Fibroblast of lung (primary cell): ENCODE measurements at places on chromosomes 12 and 14. TPM values are rescaled to one million over a fixed set of nuclear protein-coding genes. Genes with fewer than 3 reads are reported as not detected.

Gene CIROP
- polyA plus RNA-seq, result 0.09 and 0.61 TPM in 2 replicates

- no peak for DNase-seq
Observed at GRCh38 chr12:27517961-27518665, 5.9 kb upstream of the PPFIBP1 start.

GRCh38 chr14:68884031-68885030 lies 91.5 kb upstream of the ZFP36L1 start:
- peak; percentile 95 for DNase-seq

DNA sequence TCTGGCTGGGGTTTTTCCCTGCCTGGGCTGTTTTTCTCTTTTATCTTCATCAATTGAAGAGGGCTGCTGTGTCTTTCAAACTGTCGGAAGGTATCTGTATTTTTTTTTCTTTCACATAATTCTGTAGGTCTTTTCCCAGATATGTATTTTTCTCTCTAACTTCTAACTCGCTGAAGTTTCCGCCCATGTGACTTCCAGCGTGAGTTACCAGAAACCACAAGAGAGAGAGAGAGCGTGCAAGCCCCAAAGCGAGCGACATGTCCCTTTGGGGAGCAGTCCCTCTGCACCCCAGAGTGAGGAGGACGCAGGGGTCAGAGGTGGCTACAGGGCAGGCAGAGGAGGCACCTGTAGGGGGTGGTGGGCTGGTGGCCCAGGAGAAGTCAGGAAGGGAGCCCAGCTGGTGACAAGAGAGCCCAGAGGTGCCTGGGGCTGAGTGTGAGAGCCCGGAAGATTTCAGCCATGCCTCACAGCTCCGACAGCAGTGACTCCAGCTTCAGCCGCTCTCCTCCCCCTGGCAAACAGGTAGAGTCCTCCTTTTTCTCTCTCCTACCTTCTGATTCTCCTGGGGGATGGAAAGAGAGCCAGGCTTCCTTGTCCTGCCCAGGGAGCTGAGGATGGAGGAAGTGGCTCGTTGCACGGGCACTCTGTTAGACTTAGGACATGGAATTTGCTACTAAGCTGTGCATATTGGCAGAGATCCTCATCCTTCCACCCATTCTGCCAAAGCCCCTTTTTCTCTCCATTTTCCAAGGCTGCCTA lies at the start of gene BATF:
Gene BATF (plus strand): TSS at position 246 of the 759 bp plus-strand sequence. CDS start 214 bp downstream, at position 460.
- DNase-seq, result no peak

- DNase-seq, result peak; percentile 61
Observed at GRCh38 chr14:25120261-25120660, 70.3 kb upstream of the STXBP6 start.

- DNase-seq, result no peak
Observed at GRCh38 chr12:72010356-72010755, 71.7 kb downstream of the TPH2 start.

- peak; percentile 40 for DNase-seq
Observed at GRCh38 chr12:1488908-1489381, 105.4 kb downstream of the FBXL14 start.

GRCh38 chr14:90419200-90419599 lies 22.4 kb downstream of the CALM1 start:
- DNase-seq, result peak; percentile 97

Gene SERPINA9
- not detected in 2 replicates for polyA plus RNA-seq

DNA sequence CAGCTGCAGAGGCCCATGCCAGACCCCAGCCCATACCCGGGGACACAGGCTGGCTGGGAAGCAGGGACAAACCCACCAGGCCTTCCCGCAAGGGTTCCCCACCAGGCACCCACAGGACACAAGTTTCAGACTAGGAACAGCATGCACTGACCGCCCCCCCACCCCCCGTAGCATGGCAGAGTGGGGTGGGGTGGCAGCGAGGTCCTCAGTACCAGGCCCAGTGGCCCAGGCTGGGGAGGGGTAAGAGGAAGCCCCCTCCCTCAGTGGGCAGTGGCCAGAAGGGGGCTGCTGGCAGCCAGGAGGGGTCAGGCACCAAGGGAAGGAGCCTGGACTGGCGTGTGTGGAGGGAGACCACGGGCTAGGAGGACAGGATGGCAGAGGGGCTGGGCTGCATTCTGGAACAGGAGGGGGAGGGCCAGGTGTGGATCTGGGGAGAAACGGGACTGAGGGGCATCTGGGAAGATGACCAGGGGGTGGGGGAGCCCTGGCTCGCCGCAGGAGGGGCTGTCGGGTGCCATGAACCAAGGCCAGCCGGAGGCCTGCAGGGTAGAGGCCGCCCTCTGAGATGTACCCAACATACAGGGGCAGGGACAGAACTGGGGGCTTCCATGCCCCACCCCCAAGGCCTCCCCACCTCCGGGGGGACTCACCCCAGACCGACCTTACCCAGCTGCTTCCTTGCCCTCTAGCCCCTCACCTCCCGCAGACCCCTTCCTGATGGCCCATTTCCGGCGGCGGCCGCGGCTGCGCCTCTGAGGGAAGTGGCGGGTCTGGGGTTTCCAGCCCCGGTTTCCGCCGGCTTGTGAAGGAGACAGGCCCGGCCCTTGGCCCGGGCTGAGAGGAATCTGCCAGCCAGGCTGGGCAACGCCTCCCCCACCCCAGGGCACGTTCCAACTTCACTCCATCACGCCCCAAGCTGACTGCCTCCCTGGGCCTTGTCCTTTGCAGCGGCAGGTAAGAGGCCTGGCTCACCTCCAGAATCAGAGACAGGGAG lies 5.6 kb upstream of the JAG2 start:
- DNase-seq, result no peak

Gene CORO1C
- polyA plus RNA-seq, result 542 and 773 TPM in 2 replicates

- DNase-seq, result peak; percentile 86
Observed at GRCh38 chr12:127125607-127126259, 1141.2 kb upstream of the TMEM132C start.

DNA sequence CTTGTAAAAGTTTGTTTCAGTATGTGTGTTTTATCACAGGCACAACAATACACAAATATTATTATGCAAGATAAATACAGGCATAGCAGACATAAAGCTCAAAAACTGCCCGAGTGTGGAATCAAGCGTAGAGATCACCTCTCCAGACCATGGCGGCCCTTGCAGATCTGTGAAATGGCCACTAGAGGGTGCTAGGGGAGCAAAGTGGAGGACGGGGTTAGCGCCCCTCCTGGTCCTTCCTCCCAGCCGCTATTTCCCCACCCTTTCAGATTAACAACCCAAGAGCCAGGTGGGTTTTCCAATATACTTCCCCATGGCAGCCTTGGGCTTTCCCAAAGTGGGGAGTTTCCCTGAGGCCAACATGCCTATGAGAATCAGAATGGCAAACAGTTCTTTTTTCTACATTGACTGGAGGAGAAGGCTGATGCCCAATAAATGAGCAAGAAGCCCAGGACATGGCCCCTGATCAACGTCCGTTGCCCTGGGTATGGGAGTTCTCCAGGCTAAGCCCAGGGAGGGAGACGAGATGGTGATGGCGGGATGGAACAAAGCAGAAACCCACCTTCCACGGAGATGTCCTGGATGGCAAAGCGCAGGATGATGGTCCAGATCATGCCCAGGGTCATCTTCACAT lies 67.4 kb downstream of the ACTN1 start:
- peak; percentile 81 for DNase-seq

Gene NXPH4
- 0.30 and 1.9 TPM in 2 replicates for polyA plus RNA-seq

GRCh38 chr12:115386946-115387345 lies 703.0 kb upstream of the TBX3 start:
- no peak for DNase-seq

DNA sequence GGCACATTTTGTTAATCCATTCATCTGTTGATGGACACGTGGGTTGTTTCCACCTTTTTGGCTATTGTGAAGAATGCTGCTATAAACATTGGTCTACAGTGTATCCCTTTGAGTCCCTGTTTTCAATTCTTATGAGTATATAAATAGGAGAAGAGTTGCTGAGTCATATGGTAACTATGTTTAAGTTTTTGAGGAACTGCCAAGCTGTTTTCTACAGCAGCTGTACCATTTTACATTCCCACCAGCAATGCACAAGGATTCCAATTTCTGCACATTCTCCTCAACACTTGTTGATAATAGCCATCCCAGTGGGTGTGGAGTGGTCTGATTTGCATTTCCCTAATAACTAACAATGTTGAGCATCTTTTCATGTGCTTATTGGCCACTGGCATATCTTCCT lies 6.9 kb upstream of the SVOP start:
- peak; percentile 6 for DNase-seq

GRCh38 chr12:1282670-1283315 lies 291.8 kb downstream of the ERC1 start:
- no peak for DNase-seq

- no peak for DNase-seq
Observed at GRCh38 chr12:3841783-3842182, 31.4 kb downstream of the PARP11 start.

DNA sequence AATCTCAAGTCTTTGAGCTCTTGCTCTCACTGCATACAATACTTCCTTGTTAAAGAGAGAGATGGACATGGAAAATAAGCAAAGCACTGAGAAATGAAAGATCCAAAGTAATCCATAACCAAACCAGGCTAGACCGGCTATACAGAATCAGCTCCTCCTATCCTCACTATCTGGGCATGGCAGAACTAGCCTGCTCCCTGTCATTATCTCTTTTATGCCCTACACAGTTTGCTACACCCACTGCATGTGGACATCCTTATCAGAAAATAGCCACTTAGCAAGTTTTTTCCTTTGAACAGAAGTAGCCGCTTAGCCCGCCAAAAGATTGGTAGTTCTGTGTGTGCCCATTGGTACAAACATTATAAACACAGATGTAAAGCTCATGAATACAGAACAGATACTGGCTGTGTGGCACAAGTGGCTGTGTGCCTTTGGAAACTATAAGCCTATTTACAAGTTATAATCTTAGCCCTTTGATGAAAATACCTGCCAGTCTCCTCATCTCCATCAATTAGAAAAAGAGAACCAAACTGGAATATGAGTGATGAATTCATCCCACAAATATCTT lies 34.7 kb downstream of the SPTB start:
- DNase-seq, result no peak

GRCh38 chr12:52151837-52152783 lies 39.7 kb downstream of the KRT80 start:
- DNase-seq, result peak; percentile 47

Gene SRRM4
- not detected in 2 replicates for polyA plus RNA-seq

DNA sequence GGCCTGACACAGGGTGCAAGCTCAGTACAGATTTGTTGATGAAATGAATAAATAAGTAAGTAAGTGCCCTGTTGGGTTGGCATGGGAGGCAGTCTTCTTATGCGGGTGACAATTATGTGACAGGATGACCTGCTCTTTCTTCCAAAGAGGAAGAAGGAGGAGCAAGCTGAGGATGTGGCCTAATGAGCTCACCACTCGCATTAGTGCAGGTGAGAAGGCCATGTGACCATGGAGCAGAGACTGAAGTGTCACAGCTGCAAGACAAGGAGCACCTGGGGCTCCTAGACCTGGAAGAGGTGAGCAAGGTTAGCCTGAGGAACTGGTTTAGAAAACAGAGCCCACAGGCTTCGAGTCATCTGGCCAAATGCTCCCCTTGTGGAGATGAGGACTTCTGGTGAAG lies 34.9 kb downstream of the LRTM2 start:
- peak; percentile 21 for DNase-seq

DNA sequence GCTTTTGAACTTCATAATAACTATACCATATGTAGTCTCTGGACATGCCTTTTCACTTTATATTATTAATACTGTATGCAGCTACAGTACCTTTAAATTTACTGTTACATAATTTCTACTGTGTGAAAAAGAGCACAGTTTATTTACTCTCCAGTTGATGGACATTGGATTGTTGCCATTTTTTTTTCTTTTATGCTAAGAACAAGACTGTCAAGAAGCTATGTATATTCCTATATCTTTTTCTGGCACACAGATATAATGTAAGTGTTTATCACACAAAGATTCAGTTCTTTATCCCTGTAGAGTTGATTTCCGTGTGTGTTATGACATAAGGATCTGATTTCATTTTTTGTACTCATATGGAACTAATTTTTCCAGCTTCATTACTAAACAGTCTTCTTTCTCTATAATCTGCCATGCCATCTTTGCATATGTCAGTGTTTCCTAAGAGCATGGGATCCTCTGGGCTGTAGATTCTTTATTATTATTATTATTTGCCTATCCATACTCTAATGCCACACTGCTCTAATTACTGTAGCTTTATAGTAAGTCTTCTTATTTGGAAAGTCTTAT lies 593.0 kb upstream of the ATP2B1 start:
- DNase-seq, result no peak

DNA sequence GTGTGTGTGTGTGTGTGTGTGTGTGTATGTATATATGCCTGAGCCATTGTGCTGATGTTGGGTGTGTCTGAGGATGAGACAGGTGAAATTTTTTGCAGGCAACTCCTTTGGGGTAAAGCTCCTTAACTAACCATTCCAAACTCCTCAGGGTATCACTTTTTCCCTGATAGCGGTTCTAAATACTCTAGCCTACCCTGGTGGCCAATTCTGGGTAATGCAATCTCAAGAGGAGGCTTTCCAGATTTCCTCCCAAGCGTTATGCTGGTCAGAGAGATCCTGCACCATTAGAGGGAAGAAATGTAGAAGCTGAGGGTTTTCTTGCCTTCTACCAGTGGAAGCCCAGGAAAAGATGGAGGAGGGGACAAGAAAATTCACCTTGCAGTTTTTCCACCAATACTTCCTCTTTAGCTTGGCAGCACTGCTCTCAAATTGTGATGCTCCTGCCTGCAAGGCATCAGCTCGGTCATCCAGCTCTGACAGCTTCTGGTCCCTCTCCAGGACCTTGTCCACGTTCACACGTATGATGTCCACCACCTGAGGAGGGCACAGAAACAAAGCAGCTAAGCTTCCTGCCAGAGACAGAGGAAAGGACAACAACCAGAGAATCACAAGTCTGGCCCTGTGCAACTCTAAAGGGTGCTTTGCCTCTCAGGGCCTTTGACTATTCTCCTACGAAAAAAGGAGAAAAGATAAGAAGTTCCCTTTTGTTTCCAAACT lies 4.9 kb downstream of the VAMP1 start:
- peak; percentile 60 for DNase-seq

GRCh38 chr14:36313898-36314297 lies 6.5 kb downstream of the MBIP start:
- no peak for DNase-seq

DNA sequence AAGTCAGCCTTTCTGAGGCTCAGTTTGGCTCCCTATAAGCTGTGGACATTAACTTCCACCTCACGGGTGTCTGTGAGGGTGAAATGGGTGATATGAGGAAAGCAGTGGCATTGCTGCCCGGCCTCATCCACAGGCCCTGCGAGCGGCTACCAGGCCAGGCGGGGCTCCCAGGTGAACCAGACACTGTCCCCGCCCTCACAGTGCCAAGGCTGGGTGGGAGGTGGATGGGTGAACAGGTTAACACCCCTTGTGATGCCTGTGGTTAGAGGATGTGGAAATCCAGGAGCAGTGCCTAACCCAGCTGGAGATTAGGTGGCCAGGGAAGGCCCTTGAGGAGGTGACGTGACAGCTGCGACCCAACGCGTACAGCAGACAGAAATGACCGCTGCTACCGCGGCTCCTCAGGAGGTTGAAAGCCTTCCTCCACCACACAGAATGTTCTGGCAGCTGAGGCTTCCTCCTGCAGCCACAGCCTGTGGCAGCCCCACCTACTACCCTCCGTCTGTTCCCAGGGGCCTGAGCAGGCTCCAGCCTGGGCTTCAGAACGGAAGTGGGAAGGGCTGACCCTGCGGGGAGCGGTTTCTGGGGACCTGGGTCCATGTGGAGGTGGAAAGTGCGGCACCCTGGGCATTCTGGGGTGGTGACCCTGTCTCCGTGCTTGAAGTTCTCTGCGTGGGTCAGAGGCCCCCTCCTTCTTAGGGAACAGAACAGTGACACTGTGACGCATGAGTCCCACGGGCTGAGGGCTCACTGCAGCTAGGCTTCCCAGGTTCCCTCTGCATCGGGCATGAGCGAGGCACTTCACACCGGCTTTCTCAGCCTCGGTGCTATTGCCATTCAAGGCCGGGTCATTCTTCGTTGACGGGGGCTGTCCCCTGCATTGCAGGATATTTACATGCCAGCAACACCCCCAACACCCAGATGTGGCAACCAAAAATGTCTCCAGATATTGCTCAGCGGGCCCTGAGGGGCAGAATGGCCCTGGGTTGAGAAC lies 9.7 kb downstream of the MMAB start:
- no peak for DNase-seq

Gene LHX5
- polyA plus RNA-seq, result not detected in 2 replicates
